ENCODE measurements at places on chromosomes 1 and 21.

DNA sequence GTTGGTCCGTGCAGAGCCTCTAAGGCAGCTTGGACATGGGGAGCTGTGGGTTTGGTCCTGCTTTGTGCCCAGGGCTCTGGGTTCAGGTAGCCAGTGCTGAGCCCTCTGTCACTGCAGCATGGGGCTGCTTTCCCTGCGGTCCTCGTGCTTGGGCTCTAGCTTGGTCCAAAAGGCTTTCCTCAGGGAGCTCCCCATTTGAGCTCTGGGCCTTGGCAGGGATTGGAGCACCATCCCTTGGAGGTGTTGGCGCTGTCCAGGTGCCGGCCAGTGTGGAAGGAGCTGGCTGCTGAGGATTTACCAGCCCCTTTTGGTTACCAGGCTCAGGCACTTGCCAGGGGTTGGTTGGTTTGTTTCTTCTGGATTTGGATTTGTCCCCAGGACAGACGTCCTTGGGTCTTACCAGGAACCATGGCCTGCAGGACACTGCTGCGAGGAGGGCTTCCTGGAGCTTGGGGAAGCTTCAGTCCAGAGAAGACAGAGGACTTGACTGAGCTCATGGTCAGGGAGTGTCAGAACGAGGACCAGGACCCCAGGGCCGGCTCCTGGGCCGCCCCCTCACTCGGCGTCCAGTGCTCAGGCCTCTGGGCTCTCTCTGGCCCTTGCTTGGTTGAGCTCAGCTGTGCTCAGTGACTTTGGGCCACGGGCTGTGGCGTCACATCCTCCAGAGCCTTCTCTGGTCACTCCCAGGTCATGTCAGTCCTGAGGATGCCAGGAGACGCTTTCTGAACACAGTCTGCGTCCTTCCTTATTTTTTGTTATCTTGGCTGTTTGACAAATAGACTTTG is 224.7 kb downstream of the CAMTA1 start:
- DNase-seq, result no peak

- DNase-seq, result peak; percentile 28
Measured at GRCh38 chr1:226001963-226002666, 3.0 kb upstream of the SDE2 start.

- no peak for DNase-seq
Measured at GRCh38 chr1:174197547-174197946, 38.2 kb downstream of the RABGAP1L start.

GRCh38 chr1:177043597-177043996 is 120.9 kb downstream of the ASTN1 start:
- no peak for DNase-seq

- no peak for DNase-seq
Measured at GRCh38 chr1:48048980-48049379, 51.8 kb upstream of the TRABD2B start.

DNA sequence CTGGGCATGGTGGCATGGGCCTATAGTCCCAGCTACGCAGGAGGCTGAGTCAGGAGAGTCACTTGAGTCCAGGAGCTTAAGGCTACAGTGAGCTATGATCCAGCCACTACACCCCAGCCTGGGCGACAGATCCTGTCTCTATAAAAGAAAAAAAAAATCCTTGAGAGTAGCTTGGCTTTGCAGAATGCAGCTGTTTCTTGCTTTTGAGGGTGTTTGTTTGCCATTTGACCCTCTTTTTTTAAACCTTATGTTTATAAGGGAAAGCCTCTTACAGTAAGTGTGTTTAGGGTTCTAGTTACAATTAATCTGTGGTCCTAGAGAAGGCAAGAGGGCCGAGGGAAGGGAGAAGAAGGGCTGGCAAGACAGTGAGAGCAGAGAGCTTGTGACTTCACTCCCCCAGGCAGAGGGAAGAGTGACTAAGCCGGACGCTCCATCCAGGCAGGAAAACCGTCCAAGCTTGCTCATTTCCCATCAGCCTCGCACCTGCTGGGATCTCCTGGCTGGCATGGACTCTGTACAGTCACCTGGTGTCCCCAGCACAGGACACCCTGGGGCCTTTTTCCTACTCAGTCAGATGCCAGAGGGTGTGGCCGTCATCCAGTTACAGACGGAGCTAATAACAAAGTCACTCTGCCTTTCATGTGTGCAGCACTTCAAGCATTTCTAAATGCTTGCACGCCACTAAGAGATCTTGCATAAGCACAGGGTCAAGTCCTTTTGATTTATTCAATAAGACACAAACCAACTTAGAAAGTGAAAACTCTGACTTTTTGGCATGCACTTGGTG is 55.5 kb upstream of the PSEN2 start:
- DNase-seq, result peak; percentile 56

GRCh38 chr1:184260382-184260781 is 126.4 kb upstream of the C1orf21 start:
- DNase-seq, result no peak

- no peak for DNase-seq
Measured at GRCh38 chr1:157819896-157820295, at the start of gene FCRL1. FCRL1 (minus strand) TSS chr1:157820120; CDS start chr1:157820037, 83 bp downstream.

DNA sequence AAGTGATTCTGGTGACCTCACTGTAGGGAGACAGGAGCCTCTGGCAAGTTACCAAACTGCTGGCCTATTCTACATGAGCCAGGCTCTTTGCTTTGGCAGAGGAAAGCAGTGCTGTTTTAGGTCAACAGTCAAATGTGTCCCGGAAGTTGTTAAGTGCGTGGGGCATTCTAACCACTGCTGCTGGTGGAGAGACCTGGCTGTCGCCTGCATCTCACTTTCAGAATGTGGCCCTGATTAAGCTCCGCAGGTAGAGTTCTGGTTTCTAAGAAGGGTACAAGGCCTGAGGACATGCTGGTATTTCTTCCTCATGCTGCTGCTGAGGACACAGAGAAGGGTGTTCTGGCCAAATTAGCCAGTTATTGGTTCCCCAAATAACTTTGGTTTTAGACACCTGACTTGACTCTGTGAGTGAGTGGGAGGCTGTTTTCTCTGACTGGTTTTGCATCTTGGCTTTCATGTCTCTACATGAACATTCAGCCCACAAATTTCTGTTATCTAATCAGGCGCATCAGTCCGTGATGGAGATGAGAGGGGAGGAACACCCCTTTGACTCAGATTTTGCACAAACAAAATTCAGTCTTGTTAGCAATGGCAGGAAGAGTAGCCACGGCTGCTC is 120.8 kb downstream of the LMO4 start:
- peak; percentile 93 for DNase-seq

DNA sequence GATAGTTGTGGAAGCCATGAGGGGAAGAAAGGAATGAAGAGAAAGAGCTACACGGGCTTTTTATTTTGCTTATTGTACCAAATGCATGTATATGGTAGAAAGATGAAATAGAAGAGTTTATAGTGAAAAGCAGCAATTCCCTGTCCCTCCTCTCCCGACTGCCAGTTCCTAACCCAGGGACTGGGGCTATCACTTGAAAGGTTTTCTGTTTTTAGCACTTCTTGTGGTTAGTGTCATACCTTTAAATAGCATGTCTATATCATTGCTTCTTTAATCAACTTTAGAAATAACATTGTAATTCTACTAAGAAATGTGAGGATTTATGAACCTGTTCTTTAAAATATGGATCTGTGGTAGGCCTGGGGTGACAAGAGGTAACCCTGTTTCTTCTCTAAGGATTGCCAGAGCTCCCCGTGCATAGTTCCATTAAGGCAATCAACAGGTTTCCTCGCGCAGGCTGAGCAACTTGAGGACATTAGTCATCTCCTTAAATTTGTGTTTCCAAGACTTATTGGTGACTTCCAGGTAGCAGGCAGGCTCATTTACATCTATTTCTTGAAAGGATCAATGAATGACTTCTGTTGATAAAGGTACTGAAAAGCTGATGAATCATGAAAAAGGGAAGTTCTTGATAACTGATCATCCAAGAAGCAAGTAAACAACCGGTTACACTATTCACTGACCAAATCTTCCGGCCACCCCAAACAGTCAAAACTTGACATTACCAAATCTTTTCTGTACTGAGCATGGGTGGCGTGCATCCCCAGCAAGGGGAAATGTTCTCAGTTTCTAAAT is 37.8 kb upstream of the S1PR1 start:
- DNase-seq, result no peak

GRCh38 chr21:36035381-36035791 is 24.9 kb downstream of the SETD4 start:
- DNase-seq, result no peak

DNA sequence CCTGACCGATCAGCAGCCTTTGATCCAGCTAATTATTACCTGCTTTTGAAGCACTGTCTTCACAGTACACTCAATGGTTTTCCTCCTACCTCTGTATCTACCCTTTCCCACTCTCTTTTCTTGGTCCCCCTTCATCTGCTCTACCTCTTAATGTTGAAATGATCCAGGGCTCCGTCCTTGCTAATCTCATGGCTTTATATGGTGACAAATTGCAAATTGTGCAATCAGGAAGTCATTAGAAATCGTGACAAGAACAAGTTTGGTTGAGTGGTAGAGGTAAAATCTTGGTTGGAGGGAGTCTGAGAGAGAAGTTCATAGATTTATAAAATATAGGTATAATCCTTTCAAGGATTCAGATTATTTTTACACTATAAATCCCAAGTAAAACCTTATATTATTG is 9.6 kb upstream of the CYB5R1 start:
- DNase-seq, result no peak

DNA sequence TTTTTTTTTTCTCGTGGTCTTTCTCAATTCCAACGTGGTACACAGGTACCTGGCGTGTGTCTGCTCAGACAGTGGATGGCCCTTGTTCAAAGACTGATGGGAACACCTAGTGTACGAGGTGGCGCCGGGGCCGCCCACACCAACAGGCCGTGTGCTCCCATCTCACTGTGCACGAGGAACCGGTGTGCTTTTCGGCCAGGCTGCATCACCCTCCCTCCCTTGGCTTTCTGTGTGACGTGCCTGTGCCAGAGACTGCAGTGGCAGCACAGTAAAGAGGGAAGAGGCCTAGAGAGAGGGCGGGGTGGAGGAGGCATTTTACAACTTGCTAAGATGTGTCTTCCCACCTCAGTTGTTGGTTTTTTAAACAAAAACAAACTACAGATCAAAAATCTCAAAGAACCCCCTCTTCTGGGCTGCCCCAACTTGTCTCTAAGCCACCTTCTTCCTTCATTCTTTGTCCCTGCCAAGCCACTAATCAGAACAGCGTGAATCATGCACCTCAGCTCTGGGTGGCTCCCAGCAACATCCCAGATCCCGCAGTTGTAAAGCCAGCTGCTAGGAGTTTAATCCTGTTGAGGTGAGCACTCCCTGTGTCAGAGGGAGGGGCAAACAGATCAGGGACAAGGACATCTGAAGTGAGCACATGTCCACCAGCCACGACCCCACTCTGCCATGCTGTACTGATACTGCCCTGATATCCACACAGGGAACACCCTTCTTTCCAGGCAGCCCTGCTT is 20.7 kb downstream of the IRF2BP2 start:
- DNase-seq, result no peak

GRCh38 chr1:10639011-10639774 is 157.3 kb downstream of the CASZ1 start:
- DNase-seq, result no peak

- DNase-seq, result no peak
Measured at GRCh38 chr1:110155878-110156522, 5.7 kb downstream of the SLC6A17 start.

DNA sequence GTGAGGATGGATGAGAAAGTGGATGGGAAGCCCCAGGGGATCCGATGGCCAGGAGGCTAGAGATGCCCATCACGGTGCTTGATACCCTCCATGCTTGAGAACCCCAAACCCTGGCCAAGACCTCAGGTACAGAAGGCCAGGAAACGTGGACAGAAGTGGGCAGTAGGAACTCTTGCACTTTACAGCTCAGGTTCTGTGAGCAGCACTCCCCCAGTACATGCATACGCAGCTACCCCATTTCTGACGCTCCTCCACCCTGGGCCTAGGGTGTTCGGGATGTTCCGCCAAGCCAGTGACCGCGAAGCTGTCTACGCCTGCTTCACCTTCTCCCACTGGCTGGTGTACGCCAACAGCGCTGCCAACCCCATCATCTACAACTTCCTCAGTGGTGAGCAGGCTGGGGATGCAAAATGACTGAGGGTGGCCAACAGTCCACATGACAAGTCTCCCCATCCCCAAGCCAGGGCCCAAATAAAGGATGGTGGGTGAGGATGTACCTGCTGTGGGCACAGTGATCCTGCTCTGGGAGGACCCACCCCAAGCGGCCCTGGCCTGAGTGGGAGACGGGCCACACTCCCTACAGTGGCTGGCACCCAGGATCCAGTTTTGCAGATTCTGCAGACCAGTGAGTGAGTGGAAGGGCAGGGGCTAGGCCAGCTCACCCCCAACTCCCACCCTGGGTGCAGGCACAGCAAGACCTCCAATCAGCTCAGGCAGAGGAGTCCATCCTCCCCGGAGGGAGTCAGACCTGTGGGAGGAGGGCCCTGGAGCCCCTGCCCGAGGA is 7.4 kb downstream of the HCRTR1 start:
- DNase-seq, result no peak

DNA sequence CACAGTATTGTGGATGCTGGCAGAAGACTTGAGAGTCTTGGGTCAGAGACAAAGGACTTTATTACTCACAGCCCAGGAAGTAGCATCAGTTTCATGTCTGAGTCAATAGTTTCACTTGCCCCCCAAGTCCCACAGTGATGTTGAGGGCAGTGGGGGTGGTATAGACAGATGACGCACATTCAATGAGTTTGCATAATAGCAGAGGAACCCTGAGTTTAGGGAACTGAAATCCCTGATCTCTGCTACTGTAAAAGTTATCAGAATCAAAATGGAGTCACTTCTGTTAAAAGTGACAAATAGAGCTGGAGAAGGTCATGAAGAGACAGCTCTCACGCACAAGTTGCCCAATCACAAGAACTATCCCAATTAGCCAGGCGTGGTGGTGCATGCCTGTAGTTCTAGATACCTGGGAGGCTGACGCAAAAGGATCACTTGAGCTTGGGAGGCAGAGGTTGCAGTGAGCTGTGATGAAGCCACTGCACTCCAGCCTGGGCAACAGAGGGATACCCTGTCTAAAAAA is 11.5 kb upstream of the HCRTR1 start:
- no peak for DNase-seq

GRCh38 chr1:182484067-182484466 is 34.1 kb downstream of the RGSL1 start:
- DNase-seq, result no peak

- DNase-seq, result no peak
Measured at GRCh38 chr1:17539477-17540254, at the start of gene ARHGEF10L. ARHGEF10L (plus strand) TSS chr1:17539698; CDS start chr1:17580596, 40,898 bp downstream.

DNA sequence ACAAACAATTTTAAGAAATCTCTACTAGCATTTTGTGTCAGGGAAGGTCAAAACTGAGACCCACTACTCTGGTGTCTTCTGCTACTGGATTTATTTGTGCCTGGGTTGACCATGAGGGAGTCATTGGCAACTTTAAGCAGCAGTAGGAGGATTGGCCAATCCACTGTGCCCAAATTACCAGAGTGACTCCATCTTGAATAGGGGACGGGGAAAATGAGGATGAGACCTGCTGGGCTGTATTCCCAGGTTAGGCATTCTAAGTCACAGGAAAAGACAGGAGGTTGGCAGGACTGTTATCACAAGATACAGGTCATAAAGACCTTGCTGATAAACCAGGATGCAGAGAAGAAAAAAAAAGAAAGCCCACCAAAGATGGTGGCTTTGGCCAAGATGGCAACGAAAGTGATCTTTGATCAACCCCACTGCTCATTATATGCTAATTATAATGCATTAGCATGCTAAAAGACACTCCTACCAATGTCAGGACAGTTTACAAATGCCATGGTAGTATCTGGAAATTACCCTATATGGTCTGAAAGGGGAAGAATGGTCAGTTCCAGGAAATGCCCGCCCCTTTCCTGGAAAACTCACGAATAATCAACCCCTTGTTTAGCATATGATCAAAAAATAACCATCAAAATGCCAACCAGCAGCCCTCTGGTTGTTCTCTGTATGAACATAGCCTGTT is 200.9 kb downstream of the LTN1 start:
- no peak for DNase-seq

Measured in NCI-H1092 treated with DMSO at 0.1 percent for 48 hours (cell line).